EH (cell line): ENCODE measurements at places on chromosomes 7 and 10.
A peak's percentile ranks its signal among the peaks of the same experiment; 100 is the strongest.

- DNase-seq: peak; percentile 8
Observed at GRCh38 chr7:38870147-38870546, 38.8 kb downstream of the VPS41 start.

DNA sequence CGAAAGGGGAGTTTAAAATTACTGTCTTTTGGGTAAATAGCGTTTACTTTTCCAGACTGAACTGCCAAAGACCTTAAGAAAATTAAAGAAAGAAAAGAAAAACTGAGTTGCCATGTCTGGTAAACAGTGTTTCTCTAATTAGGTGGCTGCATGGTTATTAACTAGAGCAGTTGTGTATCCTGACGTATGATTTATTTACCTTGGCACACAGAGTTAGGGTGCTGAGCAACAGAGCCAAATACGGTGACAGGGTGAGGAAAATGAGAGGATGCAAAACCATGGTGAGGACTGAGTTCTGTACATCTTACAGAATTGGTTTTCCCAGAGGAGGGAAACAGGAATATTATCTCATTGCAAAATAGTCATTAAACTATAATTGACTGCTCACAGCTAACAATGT is 546.4 kb upstream of the FZD8 start:
- DNase-seq: no peak

GRCh38 chr10:13842117-13842516 is 255.4 kb downstream of the PRPF18 start:
- DNase-seq: no peak

DNA sequence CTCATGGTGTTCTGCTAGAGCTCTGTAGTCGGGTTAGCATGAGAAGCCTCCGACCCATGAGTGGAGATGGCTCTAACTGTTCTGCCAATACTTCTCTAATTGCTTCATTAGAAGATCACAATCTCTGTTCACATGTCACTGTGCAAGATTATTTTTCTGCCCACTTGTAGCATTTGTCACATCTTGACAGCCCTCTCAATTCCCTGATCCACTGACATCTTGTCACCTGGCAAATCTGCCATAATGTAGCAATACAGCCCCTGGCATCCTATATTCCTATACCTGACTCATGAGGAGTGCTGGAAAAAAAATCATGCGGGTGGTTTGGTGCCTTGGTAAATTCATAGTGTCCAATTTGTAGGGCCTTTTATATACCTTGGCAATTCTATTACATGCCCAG is 58.4 kb downstream of the ST8SIA6 start:
- DNase-seq: no peak

DNA sequence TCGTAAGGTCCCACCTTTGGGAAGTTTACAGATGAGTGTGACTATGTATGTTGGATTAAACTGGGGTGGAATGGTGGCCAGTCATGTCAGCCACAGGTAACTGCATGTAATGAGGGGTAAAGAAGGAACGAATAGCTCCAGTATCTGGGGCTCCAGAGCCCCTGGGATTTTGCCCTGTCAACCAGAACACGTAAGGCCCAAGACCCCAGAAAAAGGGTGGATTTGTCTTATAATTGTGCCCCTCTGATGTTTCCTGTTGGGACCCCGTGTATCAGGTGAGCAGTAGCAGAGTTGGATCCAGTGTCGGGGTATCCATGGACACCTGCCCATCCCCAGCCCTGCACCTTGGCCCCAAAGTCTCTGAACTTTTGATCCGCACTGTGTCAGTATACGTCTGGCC is 76.9 kb downstream of the ADARB2 start:
- no peak for DNase-seq

- DNase-seq: no peak
Observed at GRCh38 chr10:7300384-7300971, 110.4 kb downstream of the SFMBT2 start.

DNA sequence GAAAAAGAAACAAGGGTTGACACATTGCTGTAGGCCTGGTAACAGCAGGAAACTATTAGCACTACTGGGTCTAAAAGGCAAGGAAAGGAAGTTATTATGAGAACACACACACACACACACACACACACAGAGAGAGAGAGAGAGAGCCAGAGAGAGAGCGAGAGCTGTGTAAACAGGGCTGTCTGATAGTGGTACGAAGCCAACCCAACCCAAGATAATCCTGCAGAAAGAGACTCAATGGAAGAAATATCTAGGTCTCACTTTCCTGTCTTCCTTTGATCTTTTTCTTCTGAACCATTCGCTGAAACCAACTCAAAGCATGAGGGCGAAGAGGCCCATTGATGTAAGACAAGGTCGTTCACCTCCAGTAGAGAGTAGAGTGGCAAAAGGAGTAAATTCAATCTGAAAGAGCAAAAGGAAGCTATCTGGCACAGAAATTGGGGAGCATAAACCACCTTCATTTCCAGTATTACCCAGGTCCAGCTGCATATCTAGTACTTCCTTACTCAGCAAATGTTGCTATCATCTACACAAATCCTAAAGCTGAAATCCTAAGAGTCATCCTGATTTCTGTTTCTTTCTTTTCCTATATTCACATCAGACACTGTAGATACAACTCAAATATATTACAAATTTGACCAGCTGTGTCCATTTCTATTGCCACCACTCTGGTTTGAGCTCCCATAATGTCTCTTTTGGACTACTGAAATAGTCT is 110.2 kb downstream of the TMEM26 start:
- no peak for DNase-seq

DNA sequence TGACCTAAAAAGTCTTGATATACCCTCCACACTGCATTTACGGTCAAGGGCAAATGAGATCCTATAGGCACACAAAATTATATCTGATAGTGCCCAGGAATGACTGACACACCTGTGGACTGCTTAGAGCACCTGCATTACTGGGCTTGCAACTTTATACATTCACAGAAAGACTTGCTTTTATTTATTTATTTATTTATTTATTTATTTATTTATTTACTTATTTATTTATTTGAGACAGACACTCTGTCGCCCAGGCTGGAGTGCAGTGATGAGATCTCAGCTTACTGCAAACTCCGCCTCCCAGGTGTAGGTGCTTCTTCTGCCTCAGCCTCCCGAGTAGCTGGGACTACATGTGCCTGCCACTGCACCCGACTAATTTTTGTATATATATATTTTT is 6.5 kb upstream of the IFT22 start:
- DNase-seq: no peak

DNA sequence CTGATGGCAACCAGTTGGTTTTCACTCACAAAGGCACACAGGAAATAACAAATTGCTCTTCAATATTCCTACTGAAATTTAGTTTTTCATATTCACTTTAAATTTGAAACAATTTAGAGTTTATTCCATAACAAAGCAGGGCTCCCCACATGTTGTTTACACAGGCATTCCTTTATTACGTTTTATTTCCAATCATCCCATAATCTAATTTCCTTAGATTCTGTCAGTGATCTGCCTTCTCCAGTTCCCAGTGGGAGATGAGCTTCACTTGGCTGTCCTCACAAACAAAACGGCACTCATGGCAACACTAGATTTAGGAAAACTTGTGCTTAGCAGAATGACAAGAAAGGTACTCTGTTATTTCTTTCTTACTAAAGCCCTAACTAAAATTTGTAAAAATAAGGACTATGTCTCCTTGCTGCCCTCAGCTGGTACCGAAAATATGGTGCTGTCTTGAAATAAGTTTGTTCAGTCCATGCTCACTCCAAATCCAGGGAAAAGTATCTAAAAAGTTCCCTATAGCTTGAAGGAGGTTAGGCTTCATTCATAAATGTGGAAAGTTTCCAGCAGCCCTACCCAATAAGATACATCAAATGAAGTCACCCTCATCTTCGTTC is 23.0 kb downstream of the PHYH start:
- DNase-seq: no peak
